ENCODE measurements at places on chromosomes 1 and 21.

DNA sequence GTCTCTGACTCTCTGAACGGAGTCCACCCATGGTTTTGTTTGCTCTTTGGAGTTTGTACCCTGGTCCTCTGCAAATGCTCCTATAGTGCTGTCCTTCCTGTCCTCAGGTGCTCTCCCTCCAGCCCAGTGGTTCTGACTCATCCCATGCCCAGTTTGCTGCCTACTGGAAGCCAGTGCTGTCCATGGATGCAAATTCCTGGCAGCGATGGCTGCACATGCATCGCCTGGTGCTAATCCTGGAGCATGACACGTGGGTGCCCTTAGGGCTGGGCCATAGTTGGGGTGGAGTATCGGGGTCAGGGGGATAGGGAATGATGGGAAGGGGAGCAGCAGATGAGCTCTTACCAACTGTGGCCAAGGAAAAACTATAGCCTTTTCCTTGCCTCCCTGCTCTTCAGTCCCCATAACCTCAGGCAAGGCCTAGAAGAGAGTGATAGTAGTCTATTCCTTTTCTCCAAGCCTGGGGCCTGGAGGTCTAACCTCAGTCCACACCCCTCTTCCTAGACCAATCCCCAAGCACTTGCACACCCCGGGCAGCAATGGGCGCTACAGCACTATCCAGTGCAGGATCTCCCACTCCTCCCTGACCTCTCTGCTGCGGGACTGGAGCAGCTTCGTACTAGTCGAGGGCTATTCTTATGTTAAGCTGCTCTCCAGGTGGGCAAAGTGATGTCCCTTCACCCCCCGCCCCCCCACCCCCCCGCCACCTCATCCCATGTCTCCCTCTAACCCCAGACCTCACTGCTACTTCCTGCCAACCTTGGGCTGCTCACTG, 31.6 kb downstream of the HYI start:
- no peak for DNase-seq

DNA sequence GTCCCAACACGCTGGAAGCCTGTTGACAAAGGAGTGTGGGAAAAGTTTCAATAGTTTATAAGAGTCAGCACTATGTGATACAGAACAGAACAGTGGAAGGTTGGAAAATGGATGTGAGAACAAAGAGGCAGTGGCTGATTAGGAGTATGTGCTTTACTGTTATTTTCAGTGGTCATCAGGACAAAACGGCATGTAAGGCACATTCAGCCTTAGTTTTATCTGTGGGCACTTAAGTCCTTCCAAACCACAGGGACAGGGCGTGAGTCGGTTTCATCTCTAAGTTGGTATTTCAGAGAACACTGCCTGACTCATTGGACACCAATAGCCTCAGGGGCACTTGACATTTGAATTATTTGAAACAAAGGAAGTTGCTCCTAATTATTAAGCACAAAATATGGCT, 306.9 kb downstream of the ASTN1 start:
- DNase-seq, result peak; percentile 24

DNA sequence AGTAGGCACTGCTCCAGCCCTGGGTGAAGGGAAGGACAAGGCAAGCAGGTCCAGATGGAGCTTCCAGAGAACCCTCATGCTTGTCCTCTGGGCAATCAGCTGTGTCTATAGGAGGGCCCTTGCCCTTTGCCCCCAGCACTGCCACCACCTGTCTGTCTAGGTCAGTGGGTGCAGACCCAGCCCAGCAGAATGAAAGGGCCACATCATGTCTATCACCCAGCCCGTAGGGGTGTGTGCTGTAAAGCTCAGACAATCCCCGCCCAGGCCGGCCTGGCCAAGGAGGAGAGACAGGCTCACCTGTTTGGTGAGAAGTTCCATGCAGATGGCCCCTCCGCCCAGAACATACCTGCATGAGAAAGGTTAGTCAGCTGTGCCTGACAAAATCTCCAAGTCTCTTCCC, 7.0 kb downstream of the UBE2Q1 start:
- no peak for DNase-seq

GRCh38 chr1:112383759-112384370, 12.1 kb upstream of the CTTNBP2NL start:
- DNase-seq, result no peak

DNA sequence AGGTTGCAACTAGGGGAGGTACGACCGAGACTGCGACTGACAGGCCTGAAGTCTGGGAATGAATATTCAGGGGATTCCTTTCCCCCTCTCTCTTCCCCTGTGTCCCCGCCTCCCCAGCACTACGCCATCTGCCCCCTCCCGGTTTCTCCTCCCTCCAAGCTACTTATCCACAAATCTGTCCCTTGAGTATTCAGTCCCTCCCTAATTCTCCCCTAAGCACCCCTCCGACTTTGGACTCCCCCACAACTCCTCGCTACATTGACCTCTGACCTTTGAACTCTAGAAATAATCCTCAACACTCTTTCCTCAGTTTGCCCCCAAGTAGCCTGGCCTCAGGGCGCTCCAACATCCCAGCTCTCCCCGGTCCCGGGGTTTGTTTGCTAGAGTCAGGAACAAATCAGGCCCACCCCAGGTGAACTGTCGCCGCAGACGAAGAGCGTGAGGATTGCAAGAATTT, 393 bp downstream of the LYSMD1 start:
- peak; percentile 75 for DNase-seq

DNA sequence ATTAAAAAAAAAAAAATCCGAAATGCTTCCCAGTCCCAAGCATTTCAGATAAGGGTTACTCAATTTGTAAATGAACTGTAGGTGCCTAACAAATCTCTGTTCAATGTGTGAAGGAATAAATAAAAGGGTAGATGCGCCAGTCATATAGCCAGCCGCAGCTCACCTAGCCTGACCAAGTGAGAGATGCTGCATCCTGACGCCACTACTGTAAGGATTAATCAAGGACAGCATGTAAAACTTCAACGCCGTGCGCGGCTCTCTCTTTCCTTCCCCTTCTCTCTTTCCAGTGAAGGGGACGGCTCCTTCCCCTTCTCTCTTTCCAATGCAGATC, 441 bp downstream of the PPT1 start:
- no peak for DNase-seq

- DNase-seq, result no peak
Measured at GRCh38 chr1:30129421-30130055, 593.8 kb downstream of the MATN1 start.

GRCh38 chr1:219897914-219898313, 30.4 kb downstream of the SLC30A10 start:
- no peak for DNase-seq

DNA sequence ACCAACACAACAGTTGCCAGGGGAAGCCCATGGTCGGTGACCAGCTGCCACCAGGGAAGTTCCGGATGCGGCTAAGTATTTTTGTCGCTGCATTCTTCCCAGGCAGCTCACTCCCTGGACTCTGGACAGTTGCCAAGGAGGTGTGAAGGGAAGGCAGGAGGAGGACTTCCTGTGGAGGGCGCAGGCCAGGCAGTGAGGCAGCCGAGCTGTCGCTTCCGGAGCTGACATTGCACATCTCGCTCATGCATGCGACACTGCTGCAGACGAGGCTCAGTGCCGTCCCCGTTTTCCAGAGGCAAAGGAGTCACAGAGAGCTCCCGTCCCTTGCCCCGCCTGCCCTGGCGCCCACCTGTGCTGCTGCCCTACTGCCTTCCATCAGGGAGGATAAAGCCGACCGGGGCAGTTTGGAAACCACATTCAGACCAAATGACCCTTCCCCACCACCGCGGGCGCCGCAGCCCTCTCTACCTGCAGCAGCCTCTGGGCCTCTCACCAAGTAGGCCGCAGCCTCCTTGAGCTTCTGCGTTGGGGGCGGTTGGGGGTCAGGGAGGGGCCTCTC, 81.4 kb downstream of the NENF start:
- DNase-seq, result peak; percentile 88

- DNase-seq, result peak; percentile 45
Measured at GRCh38 chr1:93702111-93702827, 20.6 kb upstream of the BCAR3 start.

- no peak for DNase-seq
Measured at GRCh38 chr1:107879346-107879745, 85.6 kb downstream of the VAV3 start.

- DNase-seq, result peak; percentile 10
Measured at GRCh38 chr1:87474098-87474497, 145.4 kb downstream of the LMO4 start.

DNA sequence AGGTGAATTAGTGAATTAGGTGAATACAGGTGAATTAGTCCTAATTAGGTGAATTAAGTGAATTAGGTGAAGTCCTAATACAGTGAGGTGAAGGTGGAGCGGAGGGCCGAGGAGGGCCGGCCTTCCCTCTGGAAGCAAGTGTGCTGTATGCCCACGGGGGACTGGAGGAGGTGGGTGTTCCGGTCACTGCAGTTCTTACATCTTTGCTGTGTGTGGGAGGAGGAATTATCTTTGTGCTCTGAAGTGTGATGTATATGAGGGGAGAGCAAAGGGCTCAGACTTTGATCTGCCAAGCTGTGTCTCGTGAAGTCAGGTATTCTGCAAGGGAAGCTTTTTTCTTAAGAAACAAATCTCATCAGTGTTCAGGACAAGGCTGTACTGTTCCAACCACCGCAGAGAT, 45.4 kb downstream of the AGPAT3 start:
- no peak for DNase-seq
